Thymus (tissue), 14 donors: ENCODE measurements at places on chromosomes 16 and 17.

DNA sequence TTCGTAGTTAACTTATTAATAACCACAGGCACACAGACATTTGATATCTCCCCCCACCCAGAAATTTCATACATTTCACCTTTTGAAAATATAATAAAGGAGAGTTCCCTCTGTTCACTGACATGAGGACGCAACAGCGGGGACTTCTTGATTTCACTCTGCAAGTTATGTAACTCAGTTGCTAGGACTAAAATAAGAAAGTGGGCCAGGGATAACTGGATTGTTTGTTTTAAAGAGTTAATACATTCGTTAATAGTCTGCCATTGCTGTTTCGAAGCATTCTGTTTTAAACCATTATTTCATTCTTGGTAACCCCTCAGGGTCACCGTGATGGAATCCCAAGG lies 1.2 kb downstream of the RHOT1 start:
- DNase-seq = no peak

- DNase-seq = peak; percentile 69
Observed at GRCh38 chr17:41548844-41549595, 20.9 kb upstream of the KRT19 start.

DNA sequence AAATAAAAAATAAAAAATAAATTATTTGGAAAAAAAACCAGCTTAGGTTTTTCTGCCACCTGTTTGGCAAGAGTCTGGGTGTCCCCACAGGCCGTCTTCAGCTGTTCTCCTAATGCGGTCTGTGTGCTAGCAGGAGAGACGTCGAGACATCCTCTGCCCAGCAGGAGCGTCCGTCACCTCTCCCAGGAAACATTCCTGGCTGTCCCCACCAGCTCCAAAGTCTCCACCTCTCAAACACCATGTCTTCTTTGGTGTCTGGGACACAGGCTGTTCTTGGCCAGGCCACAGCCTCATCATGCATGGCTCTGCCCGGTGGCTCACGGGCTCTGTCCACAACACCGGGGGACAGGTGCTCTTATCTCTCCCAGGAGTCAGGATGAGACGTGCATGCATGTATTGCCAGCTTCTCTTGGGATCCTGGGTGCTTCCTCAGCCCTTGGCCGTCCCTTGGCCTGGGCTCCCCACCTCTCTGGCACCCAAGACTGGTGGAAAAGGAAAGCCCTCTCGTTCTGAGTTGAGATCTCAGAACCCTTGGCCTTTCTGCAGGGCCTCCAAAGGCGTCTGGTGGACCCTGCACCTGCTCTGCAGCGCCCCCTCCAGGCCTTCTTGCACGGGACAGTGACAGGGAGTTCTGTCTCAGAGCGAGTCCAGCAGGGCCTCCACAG lies 84.9 kb upstream of the CBX4 start:
- DNase-seq = no peak

DNA sequence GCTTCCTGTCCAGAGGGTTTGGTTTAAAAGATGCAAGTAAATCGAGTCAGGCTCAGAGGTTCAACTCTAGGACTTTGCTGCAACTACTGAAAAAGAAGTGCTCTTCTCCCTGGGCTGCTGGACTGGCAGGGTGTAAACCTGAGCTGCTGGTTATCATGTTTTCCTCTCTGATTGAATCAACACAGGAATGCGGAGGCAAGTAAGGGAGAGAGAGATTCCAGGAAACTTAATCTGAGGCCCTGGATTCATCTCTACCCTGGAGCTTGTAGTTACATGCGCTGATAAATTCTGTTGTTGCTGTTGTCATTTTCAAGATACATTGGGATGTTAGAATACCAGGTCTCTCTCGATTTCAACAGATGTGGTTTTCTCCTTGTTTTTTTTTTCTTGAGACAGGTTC lies 8.2 kb upstream of the HS3ST3A1 start:
- no peak for DNase-seq

DNA sequence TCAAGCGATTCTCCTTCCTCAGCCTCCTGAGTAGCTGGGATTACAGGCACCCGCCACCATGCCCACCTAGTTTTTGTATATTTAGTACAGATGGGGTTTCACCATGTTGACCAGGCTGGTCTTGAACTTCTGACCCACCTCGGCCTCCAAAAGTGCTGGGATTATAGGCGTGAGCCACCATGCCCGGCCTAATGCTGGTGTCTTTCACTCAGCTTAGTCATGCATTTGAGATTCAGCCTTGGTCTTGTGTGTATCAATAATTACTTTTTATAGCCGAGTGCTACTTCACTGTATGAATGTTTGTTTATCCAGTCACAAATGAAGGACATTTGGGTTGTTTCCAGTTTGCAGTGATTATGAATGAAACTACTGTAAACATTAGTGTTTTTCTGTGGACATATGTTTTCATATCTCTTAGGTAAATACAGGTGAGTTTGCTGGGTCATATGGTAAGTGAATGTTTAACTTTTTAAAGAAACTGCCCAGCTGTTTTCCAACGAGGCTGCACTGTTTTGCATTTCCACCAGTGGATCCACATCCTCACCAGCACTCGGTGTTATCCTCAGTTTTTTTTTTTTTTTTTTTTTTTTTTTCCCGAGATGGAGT lies 11.0 kb upstream of the PLCG2 start:
- no peak for DNase-seq

- no peak for DNase-seq
Observed at GRCh38 chr16:10980813-10981212, 36.4 kb downstream of the CLEC16A start.

DNA sequence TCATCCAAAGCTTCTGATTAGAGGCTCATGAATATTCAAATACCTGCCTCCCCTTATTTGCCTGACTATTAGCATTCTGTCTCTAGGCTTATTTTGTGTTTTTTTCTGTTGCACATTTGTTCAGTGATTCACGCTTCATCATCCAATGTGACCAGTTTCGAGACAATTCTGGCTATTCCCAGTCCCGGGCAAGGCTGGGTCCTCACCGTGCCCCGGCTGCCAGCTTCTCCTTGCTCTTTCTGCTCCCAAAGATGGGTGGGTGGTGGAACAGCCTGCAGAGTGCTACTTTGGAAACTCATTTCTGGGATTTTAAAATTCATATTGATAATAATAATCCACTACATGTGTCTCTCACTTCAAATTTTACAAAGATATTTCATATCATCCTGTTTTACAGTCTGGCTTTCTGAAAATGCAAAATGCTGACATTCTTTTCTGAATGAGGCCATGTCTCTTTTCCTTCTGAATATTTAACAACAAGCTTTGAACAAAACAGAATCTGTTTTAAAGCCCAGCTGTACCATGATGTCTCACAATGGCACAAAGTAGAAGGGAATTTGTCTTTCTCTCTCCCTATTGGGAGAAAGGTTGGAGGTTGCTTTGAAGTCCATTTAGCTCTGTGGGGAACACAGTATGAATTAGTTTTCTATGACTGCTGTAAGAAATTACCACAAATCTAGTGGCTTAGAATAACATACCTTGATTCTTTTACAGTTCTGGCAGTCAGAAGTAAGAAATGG lies 116.9 kb upstream of the CDH13 start:
- DNase-seq = no peak

GRCh38 chr17:77687921-77688320 lies 270.6 kb upstream of the TNRC6C start:
- no peak for DNase-seq

DNA sequence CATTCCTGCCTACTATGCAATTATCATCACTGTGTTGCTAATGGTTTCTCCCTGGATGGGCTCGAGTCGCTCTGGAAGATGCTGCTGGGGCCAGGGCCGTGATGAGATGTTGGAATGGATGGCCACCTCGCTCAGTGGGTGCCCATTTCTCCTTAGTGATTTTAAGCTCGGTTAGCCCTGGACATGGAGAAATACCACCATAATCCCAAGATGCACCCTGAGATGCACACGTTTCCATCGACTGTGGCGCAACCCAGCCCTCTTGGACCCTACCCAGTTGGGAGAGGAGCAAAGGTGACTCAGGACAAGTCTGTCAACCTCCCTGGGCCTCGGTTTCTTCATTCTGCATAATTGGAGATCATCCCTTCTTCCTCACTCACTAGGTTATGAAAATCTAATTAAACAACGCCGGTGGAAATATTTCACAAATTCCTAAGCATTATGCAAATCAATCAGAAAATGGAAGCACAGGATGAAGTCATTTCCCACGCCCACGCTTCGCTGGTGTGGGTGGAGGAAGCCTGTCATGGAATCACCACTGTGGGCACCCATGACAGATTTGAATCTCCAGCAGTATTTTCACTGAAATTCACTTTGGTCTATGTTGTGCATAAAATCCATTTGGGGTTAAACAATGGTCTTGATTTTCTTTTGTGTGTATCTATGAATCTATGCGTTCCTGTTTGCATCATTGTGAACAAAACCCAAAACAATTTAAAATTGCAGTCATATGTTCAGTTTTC lies 195.2 kb downstream of the AXIN2 start:
- DNase-seq = no peak
